ENCODE measurements at places on chromosomes 2 and 18. TPM values are rescaled to one million over a fixed set of nuclear protein-coding genes. Genes with fewer than 3 reads are reported as not detected.

- DNase-seq: no peak
These were observed 23.2 kb downstream of the RNF152 start for GRCh38 chr18:61869636-61870035.

RAB6C gene
- total RNA-seq: not detected

GRCh38 chr2:53509831-53510388, 257.7 kb upstream of the CHAC2 start:
- DNase-seq: no peak

DNA sequence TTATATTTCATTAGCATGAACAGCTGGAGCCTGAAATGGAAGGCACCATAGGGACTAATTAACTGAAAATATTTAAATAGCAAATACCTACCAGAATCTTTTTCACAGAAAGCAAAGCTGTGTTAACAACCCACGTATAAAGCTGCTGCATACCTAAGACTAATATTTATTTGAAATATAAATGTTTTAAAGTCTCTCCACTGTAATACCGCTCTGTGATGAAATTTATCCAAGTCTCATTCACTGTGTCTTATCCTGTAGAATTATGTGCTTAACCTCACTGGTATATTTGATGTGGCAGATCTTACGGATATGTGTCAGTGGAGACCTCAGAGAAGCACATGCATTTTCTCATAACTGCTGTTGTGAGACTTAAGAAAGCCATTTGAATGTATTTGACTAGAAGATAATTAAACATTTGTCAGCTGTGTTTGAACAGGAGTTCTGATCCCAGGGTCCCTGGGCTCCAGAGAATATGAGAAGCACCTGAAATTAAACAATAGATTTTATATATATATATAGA, 373.3 kb downstream of the ZNF804A start:
- DNase-seq: no peak

DNA sequence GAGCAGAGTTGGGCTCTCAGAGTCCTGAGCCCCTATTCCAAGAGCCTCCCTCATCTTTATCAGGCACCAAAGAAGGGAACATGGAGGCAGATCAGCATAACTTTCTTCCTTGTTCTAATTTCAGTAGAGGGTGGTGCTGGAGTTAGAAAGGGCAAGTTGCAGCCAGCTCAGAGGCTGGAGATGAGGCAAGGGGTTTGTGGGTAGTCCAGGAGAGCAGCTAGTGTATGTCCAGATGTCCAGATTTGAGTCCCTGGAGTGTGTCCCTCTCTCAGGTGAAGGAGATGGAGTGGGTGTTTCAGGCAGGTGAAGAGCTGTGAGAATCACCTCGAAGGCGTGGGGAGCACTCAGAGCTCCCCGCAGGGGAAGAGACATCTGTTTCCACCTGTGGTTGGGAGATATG, 478 bp upstream of the PRKAG3 start:
- no peak for DNase-seq

GRCh38 chr18:43526426-43527145, 249.3 kb upstream of the SYT4 start:
- DNase-seq: no peak

DNA sequence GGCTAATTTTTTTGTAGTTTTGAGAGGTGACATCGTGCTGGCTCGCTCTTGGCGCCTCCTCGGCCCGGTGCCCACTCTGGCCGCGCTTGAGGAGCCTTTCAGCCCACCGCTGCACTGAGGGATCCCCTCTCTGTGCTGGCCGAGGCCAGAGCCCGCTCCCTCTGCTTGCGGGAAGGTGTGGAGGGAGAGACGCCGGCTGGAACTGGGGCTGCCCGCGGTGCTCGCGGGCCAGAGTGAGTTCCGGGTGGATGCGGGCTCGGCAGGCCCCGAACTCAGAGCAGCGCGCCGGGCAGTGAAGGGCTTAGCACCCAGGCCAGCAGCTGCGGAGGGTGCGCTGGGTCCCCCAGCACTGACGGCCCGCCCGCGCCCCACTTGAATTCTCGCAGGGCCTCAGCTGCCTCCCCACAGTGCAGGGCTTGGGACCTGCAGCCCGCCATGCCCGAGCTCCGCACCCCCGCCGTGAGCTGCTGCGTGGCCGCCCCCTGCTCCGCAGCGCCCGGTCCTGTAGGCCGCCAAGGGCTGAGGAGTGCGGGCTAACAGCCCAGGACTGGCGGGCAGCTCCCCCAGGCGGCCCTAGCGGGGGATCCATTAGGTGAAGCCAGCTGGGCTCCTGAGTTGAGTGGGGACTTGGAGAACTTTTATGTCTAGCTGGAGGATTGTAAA, 113.2 kb upstream of the ZSWIM2 start:
- DNase-seq: no peak

DNA sequence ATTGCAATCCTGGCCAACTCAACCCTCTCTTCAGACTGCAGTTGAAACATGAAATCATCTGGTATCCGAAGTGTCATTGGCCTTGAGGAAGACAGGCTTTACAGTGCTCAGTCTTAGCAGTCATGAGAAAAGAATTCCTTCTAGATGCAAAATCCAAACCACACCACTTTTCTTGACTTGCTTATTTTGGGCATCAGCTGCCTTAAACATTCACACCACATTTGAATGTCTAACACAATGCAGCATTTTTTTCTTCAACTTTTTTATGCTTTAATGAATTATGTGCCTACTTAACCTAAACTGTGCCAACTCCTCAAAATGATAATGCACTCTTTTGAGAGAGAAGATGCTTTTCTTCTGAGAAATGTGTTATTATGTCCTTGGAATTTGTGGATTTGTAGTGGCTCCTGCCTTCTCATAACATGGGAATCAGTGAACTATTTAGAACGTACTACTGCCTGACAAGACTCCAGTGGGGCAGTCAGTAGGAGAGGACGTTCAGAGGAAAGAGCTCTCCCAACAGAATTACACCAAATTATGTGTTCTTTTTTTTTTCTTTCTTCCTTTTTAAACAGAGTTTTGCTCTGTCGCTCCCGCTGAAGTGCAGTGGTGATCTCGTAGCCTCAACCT, 3.2 kb upstream of the FAM98A start:
- DNase-seq: no peak

- DNase-seq: no peak
These were observed 202.8 kb upstream of the RND3 start for GRCh38 chr2:150690261-150690660.

AGAP1 gene
- 16.1 TPM for total RNA-seq

UGT1A4 gene
- not detected for total RNA-seq

DNA sequence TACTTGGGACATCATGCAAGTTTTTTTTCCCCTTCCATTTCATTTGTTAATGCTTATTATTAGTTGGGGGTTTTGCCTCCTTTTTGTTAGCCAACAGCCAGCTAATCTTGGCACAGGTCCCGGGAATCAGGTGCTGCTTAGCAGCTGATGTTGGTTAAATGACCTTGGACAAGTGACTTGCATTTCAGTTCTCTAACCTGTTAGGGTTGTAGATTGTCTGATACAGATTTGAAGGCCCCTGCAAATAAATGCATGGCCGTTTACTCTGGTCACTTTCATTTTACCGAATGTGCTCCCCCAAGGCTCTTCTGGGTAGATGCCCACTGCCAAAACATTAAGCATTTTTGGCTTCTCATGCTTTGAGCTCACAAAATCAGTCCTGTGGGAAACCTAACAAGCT, 120.9 kb downstream of the SPTBN1 start:
- peak; percentile 89 for DNase-seq

DNA sequence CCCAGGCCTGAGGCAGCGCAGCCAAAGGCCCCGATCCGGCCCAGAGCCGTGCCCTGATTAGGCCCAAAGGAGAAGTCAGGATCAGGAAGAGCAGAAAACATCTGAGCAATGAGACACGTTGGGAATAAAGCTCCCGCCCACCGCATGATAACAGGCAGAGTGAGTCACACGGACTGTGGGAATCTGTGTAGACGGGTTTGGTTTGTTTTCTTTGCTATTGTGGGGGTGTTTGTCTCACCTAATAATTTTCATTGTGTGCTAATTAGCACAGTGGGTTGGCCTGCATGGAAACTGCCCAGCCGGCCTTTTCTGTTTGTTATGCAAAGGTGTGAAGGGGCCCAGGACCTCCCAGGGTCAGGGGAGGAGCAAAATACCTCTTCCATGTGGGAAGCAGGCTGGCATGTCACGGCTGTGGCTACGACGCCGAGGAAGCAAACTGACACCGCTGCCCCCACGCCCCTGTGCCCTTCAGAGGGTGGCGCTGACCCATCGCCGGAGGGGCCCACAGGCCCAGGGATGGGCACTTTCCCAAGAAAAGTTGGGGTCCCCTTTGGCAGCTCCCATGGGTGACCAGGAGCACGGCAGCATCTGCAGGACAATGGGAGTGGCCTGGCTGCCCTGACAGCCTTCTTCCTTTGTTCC, 68.4 kb upstream of the CTDP1 start:
- DNase-seq: no peak

DNA sequence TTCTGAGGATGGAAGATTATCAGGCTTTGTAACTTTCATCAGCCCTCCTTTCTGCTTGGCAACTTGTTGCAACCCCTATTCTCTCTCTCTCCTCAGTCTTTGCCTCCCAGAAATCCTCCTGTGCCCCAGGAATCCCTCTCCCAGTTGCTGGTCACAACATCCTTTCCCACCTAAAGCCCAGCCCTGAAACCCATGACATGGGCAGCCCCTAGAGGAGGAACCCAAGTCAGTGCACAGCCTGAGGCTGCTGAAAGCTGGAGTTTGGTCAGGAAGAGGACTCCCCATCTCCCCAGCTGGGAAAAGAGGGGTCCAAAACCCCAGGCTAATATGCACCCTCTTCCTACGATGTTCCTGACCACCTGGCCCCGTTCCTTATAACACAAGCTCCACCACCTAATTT, 29.5 kb downstream of the PKDCC start:
- no peak for DNase-seq

DNA sequence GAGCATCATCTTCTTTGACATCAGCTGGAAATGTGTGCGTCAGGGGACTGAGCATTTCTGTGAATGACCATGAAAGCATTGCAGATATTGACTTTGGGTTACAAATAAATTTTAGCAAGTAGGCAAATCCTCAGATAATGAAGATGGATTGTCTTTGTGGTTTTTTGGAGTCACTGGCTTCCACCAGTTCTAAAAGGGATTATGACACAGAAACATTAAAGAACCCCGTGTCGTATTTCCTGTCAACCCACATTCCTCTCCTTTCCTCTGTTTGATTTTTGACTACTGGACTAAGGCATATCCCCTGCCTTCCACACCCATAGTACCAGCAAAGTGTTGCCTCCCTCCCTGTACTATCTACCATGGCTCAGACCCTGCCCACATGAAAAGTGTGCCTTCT, 268.1 kb downstream of the MYO3B start:
- no peak for DNase-seq

DNA sequence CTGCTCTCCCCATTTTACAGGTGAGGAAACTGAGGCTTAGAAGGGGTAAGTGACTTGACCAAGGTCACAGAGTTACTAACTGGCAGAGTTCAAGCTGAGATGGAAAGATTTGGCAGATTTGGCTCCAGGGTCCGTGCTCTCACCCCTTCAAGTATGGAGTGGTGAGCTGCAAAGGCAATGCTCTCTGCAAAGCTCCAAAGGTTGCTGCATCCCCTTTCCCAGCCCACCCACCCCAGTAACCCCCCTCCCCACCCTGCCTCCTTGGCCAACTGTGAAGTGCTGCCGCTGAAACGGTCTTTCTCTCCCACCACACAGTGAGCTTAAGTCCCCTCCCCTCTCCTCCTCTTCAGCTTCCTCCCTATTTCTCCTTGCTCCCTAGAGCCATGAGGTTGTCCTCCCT, 152.8 kb downstream of the CAPN13 start:
- no peak for DNase-seq

- DNase-seq: no peak
These were observed 1.1 kb upstream of the DUSP2 start for GRCh38 chr2:96146153-96146880.

DNA sequence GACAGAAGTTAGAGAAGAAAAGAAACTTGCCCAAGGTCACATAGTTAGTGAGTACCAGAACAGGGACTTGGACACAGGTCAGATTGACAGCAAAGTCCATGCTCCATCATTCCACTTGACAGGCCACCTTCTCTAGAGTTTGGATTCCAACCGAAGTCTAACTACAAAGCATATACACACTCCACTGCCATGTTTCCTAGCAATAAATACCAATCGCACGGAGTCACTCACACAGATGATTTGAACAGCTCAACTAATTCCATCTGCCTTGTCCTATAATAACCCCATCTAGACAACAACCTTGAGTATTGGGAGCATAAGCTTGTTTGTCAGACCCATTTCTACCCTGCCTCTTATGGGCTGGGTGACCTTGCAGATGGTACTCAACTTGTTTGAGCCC, 334.6 kb upstream of the MGAT5 start:
- DNase-seq: no peak

GRCh38 chr2:233107831-233108300, 47.7 kb downstream of the INPP5D start:
- no peak for DNase-seq

DNA sequence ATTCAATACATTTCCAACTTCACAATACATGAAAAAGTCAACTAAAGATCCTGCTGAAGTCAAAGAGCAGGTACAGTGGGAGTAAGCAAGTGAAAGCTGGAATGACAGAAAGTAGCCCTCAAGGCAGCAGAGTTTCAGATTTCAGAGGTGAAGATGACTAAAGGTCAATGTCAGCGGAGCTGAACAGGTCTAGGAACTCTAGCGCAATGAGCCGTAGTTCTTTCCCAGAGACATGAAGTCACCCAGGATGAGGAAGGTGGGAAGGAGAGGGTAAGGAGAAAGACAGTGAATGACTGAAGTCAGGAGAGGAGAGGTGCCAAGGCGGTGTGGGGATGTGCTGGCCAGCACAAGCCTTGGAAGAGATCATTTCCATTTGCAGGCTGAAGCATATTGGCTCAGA, 28.1 kb downstream of the PTPN2 start:
- DNase-seq: no peak

IL36RN gene
- total RNA-seq: not detected

DNA sequence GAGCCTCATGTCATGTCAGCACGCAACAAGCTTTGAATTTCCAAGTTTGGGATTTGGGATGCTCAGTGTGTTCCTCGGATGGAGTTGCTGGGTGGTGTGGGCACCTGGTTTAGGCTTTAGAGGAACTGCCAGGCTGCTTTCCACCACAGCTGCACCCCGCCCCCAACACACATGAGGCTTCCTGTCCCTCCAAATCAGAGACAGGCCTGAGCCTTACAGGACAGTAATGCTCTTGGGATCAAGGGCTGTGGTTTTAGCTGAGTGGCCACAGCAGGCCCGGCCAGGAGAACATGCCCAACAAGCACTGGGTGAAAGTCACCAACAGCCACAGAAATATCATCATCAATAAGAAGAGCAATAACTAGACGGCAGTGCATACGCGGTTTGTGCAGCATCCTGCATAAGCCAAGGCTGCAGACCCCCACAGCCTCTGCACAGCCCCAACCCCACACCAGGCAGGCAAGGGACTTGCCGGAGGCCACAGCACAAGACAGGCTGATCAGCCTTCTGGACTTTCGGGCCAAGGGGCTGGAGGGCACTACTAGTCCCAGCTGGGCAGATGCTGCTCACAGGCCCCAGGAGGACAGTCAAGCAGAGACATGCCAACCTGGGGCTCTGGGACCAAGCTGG, 29.7 kb upstream of the GPC1 start:
- DNase-seq: no peak

- DNase-seq: no peak
These were observed 58.5 kb upstream of the MAP4K4 start for GRCh38 chr2:101638817-101639605.

GRCh38 chr18:49052891-49053644, 102.3 kb upstream of the SMAD7 start:
- no peak for DNase-seq

All from pancreas (tissue), 10 donors.